ENCODE measurements at places on chromosomes 6 and 20. TPM values are rescaled to one million over a fixed set of nuclear protein-coding genes. Genes with fewer than 3 reads are reported as not detected.
A peak's percentile ranks its signal among the peaks of the same experiment; 100 is the strongest.

DNA sequence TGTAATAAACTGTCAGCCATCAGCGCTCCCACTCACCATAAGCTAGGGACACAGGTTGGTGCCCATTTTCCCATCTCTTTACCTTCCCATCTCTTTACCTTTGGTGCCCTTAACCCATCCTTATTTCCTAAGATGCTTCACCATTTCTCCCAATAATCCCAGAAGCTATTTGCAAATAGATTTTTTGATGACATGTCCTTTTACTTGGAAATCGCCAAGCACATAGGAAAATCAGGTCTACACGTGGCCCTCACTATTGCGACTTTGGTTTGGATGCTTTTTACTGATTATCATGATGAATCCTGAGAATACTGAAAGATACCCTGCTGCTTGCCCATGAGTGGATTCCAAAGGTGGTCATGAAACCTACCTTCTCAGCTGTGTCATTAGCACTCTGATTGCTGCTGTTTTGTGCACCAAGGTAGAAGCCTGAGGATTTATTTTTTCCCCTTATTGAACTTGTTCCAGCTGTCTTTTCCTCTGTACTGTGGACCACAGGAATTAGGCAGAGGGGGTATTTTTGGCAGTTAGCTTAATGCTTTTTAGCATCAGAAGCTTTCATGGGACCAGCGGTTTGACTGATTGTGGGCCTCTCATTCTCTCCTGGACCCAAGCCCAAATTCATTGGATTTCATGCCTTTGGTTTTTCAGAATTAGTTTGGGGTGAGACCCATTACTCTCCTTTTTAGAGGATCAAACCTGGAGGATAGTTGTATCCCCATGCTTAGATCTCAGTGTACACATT lies 229.6 kb upstream of the RIN2 start:
- DNase-seq = no peak

Gene ARFGEF3
- 3.8 TPM for total RNA-seq

GRCh38 chr6:67458265-67458664 lies 1176.8 kb upstream of the ADGRB3 start:
- DNase-seq = no peak

DNA sequence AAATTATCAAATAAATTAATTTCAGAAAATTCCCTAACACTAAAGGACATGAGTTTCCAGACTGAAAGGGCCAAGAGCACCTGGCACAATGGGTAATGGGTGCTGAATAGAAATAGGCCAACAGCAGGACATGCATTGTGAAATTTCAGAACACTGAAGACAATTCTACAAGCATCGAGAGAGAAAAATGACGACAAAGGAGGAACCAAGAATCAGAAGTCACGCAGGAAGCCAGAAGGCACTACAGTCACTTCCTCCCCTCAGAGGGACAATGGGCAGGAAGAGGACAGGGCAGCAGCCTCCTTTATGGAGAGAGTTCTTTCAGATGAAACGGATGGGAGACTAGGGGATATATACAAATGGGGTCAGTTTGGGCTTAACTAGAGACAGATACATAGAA lies 29.6 kb downstream of the PCNA start:
- DNase-seq = no peak

- DNase-seq = no peak
These were observed 3.1 kb downstream of the STK38 start for GRCh38 chr6:36544228-36544627.

DNA sequence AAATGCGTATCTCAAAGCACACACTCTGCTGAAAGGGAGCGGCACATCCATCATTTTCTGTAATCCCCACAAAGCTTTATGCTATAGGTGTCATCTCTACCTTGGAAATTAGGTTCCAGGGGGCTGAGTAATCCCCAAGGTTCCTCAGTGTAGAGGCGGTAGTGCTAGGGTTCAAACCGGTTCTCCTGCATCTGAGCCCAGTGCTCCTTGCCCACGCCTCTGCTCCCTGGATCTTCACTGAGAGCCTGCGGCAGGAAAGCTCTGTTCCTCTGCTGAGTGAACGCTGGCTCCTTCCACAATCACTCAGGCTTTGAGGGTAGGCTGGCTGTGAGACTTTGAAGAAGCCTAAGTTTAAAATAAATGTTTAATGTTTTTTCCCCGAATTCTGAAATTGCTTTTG lies 24.9 kb downstream of the SLC22A23 start:
- no peak for DNase-seq

GRCh38 chr20:13111249-13111911 lies 102.6 kb downstream of the SPTLC3 start:
- DNase-seq = no peak

- DNase-seq = no peak
These were observed 4.8 kb downstream of the CST3 start for GRCh38 chr20:23632711-23633573.

Gene GPLD1
- 2.1 TPM for total RNA-seq

- no peak for DNase-seq
These were observed 199.7 kb downstream of the BCAS1 start for GRCh38 chr20:53870426-53871315.

Gene HCK
- total RNA-seq = 0.17 TPM

Gene SIRPB2
- total RNA-seq = not detected

Gene PRND
- not detected for total RNA-seq

- DNase-seq = no peak
These were observed 102.7 kb upstream of the CARMIL1 start for GRCh38 chr6:25176466-25176865.

GRCh38 chr6:3946778-3947177 lies 97.6 kb downstream of the FAM50B start:
- no peak for DNase-seq

- DNase-seq = no peak
These were observed 36.0 kb downstream of the DNAH8 start for GRCh38 chr6:38750968-38751615.

Gene POU5F1
- 1.9 TPM for total RNA-seq

GRCh38 chr20:62805711-62806382 lies 1.2 kb downstream of the OGFR start:
- DNase-seq = no peak

- DNase-seq = peak; percentile 18
These were observed 28.8 kb downstream of the RWDD2A start for GRCh38 chr6:83221889-83222479.

Gene CRISP2
- not detected for total RNA-seq

DNA sequence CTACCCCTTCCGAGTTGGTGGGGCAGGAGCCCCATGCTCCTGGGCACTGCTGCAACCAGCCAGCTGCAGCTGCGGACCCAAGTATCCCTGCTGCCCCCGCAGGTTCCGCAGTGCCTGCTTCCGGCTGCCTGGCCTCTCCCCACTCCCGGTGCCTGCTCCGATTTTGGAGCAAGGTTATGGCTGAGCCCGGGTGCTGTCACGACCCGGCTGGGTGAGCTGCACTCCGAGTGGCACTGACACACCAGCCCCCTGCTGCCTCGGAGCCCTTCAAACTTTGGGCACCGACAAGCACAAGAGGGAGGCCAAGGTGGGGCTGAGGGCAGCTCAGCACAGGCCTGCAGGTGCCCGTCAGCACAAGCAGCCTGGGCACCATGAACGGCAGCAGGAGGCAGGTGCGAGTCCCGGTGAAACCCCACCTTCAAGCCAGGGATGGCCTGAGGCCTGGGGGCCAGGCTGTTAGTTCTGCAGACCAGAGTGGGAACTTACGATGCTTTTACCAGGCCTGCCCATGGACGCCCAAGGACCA lies 25.9 kb upstream of the HACE1 start:
- no peak for DNase-seq

- DNase-seq = no peak
These were observed 656.0 kb upstream of the ID4 start for GRCh38 chr6:19181211-19181610.

GRCh38 chr6:66496659-66497058 lies 789.6 kb upstream of the EYS start:
- DNase-seq = no peak

- no peak for DNase-seq
These were observed 10.1 kb upstream of the FKBP5 start for GRCh38 chr6:35698858-35699257.

DNA sequence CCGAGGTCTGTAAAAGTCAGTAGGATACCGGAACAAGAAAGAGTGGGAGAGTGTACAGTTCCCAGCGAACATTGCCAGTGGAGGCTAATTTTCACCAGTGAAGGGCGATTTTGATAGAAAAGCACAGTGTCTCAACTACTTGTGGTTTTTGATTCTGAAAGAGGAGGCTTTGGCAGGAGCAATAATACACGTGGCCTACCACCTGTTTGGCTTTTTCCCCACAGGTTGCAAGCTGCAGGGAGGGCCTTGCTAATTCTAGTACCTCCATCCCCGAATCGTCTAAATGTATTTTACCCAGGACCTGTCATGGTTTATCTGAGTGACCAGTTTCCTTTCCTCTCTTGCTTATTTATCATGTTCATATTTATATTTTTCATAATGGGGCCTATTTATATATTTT lies 3.3 kb upstream of the EFCAB8 start:
- no peak for DNase-seq

Gene SLC17A9
- 37.6 TPM for total RNA-seq

GRCh38 chr6:16901782-16902181 lies 140.5 kb upstream of the ATXN1 start:
- DNase-seq = no peak

Gene NRSN1
- total RNA-seq = not detected

DNA sequence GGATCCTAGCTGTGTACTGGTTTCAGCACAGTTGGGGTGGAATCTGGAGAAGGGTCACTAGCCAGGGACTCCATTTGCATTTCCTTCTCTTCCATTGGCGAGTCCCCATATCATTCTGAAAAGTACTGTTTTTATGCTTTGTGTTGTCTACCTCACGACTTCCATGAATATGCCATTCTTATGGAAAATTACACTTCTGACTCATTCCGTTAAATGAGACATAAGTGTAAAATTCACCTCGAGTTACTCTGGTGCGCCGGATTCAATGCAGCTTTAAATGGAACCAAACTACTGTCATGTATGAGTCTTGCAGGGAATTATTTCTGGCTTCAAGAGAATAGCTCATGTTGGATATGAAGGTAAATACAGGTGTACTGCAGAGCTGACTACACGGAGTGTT lies 99.2 kb downstream of the PDE7B start:
- DNase-seq = no peak

DNA sequence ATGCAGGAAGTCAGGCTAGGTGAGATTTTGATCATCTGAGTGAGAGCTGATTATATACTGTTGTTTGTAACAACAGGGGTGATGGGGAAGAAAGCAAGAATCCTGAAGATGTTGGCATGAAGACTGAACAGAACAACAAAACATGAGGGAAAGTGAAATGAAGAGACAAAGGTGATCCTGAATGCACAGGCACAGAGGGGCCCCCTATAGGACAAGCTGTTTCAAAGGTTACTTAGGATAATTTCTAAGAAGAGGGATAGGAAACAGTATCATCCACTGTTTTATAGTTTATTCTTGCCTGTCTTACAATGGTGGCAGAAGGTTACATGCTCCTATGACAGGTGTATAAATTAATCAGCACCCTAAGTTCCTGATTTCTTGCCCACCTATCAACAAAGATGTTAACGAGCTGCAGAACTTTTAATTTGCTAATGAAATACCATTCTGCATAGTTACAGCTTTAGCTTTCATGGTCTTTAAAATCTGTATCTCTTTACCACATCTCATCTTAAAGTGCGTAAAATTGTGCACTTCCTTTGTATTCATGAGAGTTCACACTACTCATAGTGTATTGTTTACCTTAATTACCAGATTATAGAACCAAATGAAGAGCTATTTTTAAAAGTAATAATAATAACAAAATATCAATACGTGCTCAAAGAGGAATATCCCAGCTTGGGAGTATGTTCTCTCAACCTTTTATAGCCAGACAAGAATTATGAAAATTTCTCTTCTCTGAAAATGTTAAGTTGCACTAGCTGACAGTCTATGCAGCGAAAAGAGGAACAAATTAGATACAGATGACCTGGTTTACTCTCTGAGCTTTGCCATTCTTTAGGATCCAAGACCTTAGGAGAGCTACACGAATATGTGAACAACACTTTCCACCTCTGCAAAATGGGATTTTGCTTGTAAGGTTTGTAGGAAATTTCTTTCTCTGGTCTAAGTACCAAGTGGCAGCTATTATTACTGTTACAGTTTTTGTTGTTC lies 192.5 kb downstream of the EDN1 start:
- no peak for DNase-seq

Gene ANGPT4
- not detected for total RNA-seq

- no peak for DNase-seq
These were observed 12.9 kb upstream of the TBC1D22B start for GRCh38 chr6:37244430-37245310.

Gene ZNF311
- total RNA-seq = not detected

DNA sequence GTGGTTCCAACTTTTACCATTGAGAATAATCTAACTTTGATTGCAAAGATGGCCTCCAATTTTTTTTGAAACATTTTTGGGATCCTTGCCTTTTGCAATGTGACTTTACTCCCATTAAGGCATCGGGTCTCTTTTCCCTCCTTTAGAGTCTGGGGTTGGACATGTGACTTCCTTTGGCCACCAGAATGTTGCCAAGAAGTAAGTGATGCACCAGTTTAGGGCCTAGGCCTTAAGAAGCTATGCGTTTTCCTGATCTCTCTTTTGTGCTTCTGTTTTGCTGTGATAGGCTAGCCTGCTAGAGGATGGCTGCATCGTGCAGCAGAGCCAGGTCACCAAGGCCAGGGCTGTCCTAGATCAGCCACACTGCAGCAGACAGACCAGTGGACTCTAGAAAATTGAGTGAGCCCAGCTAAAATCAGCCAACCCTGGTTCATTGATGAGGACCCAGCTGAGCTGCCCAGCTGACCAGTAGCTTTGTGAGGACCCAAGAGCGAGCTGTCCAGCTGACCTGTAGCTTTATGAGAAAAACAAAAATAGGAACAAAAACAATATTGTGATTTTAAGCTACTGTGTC lies 594.0 kb upstream of the JAG1 start:
- no peak for DNase-seq

DNA sequence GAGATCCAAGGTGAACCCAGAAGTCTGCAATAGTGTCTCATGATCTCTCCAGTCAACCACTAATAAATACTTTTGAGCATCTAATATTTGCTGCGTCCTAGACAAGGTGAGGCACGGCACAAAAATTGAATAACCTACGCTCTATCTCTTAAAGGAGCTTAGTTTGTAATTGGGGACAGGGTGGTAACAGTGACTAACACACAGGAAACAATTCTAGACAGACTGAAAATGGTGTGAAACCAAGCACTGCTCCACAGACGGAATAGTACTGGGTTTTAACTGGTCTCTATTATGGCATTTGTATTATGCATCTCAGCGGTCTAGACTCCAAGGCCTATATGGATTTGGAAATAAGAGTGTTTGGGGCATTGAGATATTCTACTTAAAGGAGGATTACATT lies 120.1 kb downstream of the CLIC5 start:
- DNase-seq = no peak

All from HCT116 (cell line).